NCI-H2171 treated with DMSO at 0.1 percent for 48 hours (cell line): ENCODE measurements at places on chromosomes 6 and 20.

- no peak for DNase-seq
These were observed 107.3 kb downstream of the TFAP2C start for GRCh38 chr20:56736285-56736857.

DNA sequence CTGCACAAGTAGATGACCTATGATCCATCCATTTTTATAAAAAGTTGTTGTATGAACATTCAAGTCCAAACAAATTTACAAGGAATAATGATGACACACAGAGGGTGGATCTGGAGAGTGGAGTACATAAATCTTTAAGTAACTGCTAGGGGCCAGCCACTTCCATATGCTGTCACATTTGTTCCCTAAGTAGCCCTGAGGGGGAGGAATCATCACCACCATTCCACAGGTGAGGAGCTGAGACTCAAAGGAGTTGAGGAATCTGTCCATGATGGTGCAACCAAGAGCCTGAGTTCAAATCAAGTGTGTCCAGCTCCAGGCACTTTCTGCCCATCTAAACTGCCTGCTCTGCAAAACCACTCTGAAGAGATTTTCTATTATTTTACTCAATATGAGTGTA is 132.1 kb downstream of the AIG1 start:
- no peak for DNase-seq

DNA sequence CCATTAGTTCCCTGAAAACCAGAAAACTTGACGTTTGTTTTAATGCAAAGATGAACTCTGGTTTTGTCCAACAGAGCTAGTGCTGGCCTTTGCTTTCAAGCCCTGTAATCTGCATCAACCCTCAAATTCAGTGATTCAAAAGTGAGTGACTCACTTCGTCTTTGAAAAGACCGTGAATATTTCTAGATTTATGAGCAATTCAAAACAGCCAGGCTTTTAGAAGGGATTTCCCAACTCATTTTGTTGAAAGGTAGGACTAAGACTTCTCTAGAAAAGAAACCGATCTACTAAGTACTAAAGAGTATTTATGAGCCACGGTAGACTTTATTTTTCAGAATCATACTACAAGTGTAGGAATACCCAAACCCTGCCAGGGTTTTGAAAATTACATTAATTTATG is 121.5 kb downstream of the UST start:
- DNase-seq: no peak

DNA sequence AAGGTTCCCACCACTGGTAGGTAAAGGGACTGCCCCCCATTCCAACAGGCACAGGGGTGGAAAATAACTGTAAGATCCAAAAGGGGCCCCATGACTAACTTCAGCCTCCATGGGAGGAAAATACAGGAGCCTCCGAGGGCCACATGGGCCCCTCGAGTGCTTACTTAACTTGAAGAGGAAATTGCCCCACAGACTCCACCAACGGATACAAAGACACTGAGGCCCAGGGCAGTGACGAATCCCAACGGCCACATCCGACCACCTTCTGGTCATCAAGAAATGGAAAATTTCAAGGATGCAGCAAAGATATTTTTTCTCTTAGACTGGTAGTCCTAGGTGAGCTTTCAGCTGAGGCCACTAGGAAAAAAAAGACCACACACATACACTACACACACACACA is 116.0 kb upstream of the MRPS10 start:
- no peak for DNase-seq

GRCh38 chr20:48275286-48276020 is 490.2 kb upstream of the SULF2 start:
- peak; percentile 98 for DNase-seq

DNA sequence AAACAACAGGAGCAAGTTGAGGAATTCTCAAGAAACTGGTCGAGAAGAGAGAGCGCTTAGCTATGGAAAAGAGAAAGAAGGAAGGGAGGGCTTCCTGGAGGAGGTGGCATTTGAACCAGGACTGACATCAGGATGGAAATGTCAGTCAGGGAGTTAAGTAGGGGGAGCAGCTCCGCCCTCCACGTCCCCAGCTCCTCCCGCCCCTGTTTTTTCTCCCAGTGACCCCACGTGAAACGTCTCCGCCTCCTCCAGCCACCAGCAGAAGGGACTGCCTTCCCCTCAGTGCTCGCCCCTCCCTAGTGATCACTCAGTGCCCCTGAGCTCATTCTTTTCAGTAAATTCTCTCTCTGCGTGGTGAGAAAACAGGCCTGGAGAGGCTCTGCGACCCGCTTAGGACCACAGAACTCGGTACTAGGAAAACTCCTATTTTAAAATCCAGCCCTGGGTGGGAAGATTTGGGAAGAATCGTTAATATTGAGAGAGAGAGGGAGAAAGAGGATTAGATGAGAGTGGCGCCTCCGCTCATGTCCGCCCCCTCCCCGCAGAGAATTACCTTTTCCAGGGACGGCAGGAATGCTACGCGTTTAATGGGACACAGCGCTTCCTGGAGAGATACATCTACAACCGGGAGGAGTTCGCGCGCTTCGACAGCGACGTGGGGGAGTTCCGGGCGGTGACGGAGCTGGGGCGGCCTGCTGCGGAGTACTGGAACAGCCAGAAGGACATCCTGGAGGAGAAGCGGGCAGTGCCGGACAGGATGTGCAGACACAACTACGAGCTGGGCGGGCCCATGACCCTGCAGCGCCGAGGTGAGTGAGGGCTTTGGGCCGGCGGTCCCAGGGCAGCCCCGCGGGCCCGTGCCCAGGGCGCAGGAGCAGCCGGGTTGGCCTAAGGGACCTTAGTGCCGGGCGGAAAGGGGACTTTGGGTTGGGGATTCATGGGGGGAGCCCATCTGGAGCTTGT is 4.6 kb downstream of the HLA-DPB1 start:
- DNase-seq: no peak

GRCh38 chr6:90295854-90296340 is 746 bp downstream of the BACH2 start:
- peak; percentile 71 for DNase-seq

GRCh38 chr20:50977066-50978021 is 18.7 kb downstream of the MOCS3 start:
- DNase-seq: no peak

- DNase-seq: no peak
These were observed 104.8 kb upstream of the ECI2 start for GRCh38 chr6:4240148-4240547.

GRCh38 chr20:50052550-50053361 is 60.2 kb downstream of the UBE2V1 start:
- peak; percentile 68 for DNase-seq

GRCh38 chr20:19241440-19241839 is 29.0 kb downstream of the SLC24A3 start:
- no peak for DNase-seq

- no peak for DNase-seq
These were observed 19.3 kb downstream of the BCAS1 start for GRCh38 chr20:54051068-54051467.

DNA sequence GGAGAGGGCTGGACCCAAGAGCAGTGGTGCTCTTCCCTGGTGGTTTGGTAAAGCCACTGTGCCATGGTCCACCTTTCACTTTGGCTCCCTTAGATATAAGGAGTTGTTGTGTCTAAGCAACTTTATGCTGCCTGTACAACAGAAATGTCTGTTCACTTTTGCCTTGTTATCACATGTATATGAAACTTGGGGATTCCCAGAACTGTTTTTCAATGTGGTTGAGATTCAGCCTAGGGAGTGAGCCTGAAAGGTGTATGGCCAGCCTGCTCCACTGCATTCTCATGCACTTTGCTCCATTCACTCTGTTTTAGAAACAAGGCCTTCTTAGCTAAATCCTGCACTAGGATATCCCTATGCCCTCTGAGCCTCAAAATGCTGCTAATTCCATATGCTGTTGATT is 234.5 kb upstream of the THEMIS start:
- DNase-seq: no peak

DNA sequence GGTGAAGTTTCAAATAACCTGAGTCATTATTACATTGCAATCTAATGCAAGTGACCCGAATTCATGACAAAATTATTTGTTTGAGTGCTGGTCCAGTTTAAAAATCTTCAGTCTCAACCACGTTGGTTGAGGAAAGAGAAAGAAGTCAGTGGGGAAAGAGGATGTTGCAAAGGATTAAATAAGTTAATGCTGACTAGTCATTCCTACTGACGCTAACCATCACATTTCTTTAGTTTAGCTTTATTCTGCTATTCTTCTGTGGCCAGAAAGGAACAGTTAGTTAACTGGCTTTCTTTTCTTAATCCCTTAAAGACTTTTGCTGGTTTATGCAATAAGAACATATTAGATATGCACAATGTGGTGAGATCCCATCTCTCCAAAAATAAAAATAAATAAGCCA is 143.8 kb upstream of the FAM83B start:
- no peak for DNase-seq

DNA sequence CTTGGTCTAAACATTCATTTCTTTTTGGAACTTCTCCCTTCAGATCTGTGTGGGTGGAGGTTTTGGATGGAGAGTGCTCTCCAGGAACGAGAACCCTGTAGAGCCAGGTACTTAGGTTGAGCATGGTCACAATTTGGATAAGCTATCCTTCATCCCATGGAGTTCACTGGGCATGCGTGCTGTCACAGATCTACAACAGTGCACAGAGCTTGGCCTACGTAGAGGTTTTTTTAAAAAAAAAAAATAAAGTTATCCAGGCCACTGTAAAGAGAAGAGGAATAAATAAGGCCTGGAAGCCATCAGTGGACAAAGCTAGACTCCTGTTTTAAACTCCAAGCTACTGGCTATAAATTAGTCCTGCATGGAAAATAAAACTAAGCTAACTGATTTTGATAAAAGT is 165.6 kb downstream of the SLC24A3 start:
- DNase-seq: no peak

- peak; percentile 54 for DNase-seq
These were observed 43.3 kb downstream of the LRRC1 start for GRCh38 chr6:53837865-53838769.

DNA sequence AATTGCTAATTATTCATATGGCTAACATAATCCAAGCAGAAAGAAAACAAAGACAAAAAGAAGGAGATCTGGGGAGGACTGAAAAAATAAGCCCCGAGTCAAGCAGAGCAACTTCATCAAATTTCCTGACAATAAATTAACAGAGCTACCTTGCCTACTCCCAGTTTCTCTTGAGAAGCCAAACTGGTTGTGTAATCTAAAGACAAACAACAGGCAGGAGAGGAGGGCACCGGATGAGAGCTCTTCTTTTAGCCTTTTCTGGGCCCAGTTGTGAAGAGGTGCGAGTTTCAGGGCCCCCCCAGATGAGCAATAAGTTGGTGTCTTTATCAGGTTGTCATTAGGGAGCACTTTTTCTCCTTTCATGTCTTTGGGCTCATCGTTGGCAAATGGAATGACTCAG is 197.1 kb upstream of the PCSK2 start:
- DNase-seq: no peak

DNA sequence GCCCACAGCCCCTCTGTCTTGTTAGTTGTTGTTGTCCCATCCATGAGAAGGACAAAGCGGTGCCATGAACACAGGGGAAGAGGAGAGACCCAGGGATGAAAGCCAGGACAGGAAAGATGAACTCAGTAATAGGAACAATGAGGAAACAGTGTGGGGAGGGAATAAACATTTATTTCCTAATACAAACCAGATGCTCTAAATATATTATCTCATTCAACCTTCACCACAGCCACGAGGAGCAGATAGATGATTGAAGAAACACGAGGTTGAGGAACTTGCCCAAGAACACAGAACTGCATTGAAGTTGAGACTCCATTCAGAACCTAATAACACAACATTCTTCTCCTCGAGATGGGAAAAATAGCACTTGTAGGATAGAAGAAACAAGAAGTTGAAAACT is 53.0 kb upstream of the AIG1 start:
- DNase-seq: no peak

GRCh38 chr6:147459780-147460179 is 48.7 kb upstream of the SAMD5 start:
- DNase-seq: no peak

DNA sequence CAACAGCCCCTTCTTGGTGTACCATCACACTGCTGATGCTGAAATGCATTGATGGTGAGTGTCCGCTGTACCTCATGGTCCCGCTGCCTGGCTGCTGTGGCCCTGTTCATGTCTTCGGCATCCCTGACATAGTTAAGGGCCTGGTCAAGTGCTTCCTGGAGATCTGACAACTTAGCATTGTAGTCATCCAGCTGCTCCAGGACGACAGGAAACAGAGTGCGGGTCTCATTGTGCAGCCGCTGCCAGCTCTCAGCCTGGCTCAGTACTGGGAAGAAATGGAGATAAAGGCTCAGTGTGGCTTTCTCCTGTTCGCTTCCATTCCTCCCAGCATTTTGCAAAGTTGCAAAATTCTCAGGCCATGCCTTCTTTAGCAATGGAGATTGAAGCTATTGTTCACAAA is 81.8 kb downstream of the LAMA4 start:
- no peak for DNase-seq

GRCh38 chr6:14857501-14857900 is 388.4 kb upstream of the JARID2 start:
- no peak for DNase-seq

DNA sequence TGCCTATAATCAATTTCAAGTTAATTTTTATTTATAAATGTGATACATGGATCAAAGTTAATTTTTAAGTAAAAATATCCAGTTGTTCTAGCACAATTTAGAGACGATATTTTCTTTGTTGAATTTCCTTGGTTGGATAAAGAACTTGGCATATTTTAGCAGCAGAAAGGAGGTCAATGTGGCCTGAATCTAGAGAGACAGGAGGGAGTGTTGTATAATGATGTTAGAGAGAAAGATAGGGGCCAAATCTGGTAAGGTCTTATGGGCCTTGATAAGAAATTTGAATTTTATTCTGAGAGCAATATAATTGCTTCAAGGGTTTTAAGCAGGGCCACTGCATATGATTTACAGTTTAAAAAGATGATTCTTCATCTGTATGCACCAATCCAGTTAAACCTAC is 79.4 kb upstream of the OGFRL1 start:
- no peak for DNase-seq

- DNase-seq: no peak
These were observed 9.7 kb upstream of the CCN6 start for GRCh38 chr6:112044196-112044595.

DNA sequence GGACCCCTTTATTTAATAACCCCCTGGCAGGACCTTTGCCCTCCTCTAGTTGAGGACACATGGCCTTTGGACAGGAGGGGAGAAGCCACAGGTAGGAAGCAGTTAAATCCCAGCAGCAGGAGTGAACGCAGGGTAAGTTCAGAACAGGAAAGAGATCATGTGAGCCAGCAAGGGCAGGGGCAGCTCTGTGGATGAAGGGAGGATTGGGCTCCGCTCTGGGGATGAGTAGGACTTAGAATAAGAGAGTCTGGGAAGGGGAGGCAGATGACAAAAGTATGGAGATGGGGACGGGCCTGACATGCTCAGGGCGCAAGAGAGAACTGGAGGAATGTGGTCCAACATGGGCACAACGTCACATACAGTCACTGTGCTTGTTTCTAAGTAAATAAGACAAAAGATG is 89.0 kb downstream of the NDUFAF5 start:
- no peak for DNase-seq
